AG08395 (cell line): ENCODE measurements at places on chromosomes 11 and 22.

DNA sequence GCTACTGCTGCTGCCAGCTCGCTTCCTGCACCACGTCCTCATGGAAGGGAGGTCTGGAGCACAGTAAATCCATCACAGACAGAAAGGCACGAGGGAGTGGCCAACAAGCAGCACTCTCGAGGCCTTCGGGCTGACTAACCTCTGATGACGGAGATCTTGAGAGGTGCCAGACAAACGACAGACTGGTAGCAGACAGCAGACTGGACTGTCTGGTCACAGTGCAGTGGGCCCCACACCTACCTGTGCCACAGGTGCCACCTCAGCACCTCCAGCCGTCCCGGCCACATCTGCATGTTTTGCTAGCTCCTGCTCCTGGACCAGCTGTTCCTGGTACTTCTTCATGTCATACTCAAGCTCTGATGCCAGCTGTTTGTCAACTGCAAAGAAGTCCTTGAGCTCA, 64.1 kb downstream of the NCAPD3 start:
- no peak for DNase-seq

DNA sequence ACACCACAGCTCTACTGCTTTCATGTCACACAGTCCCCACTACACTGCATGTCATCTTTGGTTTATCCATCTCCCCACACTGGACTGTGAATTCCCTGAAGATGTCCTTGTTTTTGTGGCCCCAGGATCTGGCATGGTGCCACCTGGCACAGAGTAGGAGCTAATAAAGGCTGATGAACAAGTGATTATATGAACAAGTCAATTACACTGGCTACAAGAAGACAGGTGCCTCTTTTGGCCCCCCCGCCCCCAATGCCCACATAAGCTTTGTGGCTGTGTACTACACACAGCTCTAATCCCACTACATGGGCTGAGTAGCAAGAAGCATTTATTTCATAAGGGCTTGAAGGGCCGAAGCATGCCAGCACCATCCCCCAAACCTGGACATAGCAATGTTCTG, 24.7 kb downstream of the PLEKHA7 start:
- DNase-seq: no peak

GRCh38 chr11:57413681-57414080, 13.2 kb downstream of the SLC43A3 start:
- no peak for DNase-seq

GRCh38 chr22:29661336-29661735, 57.9 kb downstream of the NF2 start:
- DNase-seq: peak; percentile 34

DNA sequence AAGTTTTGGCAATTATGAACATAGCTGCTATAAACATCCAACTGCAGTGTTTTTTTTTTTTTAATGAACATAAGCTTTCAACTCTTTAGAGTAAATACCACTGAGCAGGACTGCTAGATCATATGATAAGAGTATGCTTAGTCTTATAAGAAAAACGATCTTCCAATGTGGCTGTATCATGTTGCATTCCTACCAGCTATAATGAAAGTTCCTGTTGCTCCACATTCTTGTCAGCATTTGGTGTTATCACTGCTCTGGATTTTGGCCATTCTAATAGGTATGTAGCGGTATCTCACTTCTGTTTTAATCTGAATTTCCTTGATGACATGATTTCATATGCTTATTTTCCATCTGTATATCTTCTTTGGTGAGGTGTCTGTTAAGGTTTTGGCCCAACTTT, 50.4 kb downstream of the PDGFD start:
- DNase-seq: no peak

DNA sequence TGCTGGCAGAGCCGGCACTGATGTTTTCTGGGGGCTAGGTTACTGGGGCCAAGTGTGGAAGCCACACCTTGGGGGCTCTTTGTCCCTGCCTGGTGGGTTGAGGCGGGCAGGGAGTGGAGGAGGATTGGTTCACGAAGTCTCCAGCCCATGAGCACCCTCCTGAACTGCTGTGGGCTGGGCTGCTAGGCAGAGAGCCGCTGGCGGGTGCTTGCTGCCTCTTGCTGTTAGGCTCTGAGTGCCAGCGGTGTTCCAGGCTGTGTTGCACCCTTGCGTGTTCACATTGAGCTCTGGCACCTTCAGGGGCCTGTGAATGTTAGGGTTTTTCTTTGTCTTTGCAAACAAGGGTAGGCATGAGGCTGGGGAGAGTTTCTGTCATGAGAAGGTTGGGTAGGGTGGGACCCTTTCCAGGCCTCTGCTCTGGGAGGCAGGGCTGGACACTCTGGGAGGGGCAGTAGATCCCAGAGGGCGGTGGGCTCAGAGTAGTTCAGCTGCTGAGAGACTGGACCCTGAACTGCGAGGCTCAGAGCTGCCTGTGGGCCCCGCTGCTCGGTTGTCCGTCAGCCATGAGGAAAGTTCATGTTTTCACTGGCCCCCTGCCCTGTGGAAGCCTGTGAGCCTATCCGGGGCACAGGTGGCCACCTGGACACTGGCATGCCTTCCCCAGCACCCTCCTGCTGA, 24.0 kb upstream of the TMEM191C start:
- no peak for DNase-seq

DNA sequence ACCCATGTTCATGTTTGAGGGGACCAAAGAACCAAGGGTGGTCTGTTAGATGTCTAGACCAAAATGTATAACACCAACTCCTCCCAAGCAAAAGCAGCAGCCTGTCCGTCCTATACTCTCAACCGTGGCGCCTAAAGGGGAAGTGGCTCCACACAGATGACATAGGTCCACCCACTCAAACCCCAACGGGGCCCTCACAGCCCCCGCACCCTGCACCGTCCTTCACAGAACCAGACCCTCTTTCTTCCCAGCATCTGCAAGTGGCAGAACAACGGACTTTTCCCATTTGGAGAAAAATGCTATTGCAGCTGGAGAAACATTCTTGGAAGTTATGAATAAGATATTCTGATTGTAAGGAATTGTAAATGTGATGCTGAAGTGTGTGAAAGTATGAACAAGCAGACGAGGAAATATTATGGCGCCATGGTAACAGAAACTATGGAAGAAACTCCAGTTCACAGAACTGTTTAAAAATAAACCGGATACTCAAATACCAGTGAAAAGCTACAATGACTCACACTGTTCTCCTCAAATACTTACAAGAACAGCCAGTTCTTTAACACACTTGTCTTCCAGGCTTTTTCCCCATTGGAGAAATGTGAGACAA, 76.5 kb upstream of the ARFGAP3 start:
- peak; percentile 90 for DNase-seq

GRCh38 chr22:49637255-49637760, 190.4 kb downstream of the BRD1 start:
- DNase-seq: no peak

DNA sequence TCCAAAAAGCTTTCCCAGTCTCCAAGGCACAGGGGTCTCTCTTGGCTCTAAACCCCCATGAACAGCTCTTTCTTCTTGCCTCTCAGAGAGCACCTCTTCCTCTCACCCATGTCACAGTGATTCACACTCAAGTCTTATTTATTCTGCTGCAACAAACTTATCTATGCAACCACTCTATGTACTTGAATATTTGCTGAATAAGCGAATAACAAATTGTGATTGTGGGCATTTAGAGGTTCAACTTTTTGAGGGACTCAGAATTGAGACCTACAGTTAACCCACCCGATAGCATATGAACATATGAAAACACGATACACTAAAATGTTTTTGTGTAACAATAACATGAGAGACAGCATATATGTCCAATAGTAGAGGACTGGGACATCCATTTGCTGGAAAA, 137.1 kb upstream of the NARS2 start:
- no peak for DNase-seq

DNA sequence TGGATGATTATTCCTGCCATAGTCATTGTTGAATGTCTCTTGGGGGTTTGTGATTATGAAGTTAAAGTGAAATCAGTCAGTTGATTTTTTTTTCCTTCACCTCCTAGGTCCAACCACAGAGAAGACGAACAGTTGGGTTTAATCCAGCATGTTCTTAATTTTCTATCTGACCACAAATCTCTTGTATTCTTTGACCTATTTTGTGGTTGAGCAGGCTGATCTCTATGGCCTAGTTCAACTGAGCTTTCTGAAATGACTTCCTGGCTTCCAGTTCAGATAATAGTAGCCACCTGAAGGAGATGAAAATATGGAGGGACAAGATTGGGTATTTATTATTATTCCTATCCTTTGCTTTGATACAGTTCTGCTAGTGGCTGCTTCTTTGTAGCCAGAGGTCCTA, 5.2 kb upstream of the OR56A5 start:
- DNase-seq: no peak

DNA sequence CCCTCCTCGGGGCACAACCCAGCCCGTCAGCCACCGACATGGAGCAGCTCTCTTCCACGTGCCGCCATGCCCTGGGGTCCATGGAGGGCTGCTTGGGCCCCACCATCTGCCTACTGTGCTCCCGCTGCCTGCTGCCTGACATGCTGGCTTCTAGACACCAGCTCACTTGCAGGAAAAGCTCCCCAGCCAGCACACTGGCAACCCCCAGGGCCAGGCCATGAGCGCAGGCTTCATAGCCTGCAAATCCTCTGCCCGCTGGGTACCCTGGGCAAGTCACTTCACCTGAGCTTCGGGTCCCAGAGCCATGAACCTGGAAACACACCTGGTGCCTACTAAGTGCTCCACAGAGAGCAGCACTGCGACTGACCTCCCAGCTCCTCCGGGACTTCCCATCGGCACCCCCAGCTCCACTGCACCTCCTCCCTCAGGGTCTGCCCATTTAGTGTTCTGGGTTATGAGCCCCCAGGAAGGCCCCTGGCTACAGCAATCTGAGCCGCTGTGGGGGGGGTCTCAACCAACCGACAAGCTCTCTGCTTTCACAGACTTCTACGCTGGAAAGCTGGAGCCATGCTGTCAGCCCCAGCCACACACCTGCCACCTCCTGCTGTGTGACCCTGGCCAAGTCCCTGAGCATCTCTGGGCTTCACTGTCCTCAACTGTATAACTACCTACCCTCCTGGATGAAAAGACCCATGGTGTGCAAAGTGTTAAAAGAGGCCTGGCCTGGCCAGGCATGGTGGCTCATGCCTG, 139.2 kb downstream of the CRYBB2 start:
- DNase-seq: no peak

- DNase-seq: no peak
Measured at GRCh38 chr22:40660730-40661129, 18.6 kb upstream of the MCHR1 start.

GRCh38 chr11:122872046-122872445, 10.5 kb upstream of the JHY start:
- no peak for DNase-seq

GRCh38 chr11:45060707-45061106, 85.7 kb upstream of the PRDM11 start:
- DNase-seq: no peak

GRCh38 chr11:69422645-69423044, 58.8 kb upstream of the LINC01488 start:
- no peak for DNase-seq

GRCh38 chr22:22400099-22400498, 108.4 kb downstream of the ZNF280B start:
- DNase-seq: no peak

- DNase-seq: no peak
Measured at GRCh38 chr11:12118949-12119348, 8.6 kb downstream of the MICAL2 start.

DNA sequence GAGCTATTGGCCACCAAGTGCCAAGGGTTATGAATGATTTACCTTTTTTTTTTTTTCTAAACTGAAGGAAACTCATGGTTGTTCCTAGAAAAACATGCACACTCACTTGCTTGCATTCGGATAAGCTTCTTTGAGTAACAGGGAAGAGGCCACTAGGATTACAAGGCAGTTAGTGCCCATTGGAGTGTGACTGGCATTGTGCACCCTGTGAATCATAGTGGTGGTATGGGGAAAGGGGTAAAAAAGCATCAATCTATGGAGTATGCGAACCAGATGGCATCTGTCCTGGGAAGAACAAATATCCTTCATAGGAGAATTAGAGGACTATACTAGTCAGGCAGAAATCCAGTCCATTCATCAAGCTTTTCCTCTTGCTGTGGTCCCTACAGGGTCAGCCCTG, 24.2 kb downstream of the CD44 start:
- DNase-seq: no peak

DNA sequence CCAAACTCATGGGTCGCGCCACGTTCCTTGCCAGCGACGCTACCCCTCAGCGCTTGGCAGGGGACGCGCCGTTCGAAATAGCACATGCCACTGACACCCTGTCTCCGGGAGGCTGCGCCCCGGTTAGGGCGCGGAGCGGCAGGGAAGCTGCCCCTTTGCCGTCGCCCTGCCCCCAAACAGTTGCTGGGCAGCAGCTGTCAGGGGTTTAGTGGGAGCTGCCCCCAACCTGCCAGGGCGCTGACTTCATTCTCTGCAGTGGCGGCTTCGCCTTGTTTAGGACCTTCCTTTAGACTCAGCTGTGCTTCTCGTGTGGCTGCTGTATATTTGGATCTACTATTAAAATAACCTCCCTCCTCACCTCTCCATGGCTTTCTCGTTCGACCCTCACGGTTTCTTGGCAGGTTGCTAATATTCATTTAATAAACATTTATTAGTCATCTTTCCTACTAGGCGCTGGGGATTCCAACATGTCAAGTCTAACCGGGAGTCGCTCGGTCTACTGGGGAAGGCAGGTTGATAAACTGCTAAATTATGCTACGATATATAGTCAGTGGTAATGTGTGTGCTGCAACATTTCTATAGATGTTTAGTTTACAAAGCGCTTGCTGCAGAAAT, 782 bp downstream of the TMEM109 start:
- peak; percentile 40 for DNase-seq

DNA sequence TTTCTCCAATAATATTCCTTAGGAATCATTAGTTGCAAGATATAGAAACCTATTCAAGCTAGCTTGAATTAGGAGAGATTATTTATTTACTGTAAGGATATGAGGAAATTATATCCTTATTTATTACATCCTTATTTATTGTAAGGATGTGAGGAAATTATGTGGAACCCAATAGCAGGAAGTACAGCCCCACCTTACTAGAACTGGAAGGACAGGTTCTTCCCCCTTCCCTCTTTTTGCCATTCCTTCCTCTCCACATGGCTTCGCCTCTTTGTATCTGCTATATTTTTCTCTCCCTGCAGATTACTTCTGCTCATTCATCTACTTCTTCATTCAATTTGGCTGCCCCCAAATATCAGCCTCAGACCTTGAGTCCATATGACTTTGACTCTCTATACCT, 49.5 kb upstream of the B3GNT6 start:
- DNase-seq: no peak

DNA sequence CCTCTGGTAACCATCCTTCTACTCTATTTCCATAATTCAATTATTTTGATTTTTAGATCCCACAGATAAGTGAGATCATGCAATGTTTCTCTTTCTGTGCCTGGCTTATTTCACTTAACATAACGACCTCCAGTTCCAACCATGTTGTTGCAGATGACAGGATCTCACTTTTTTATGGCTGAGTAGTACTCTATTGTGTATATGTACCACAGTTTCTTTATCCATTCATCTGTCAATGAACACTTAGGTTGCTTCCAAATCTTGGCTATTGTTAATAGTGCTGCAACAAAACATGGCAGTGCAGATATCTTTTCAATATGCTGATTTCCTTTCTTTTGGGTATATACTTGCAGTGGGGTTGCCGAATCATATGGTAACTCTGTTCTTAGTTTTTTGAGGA, 286.4 kb upstream of the C11orf87 start:
- DNase-seq: no peak

GRCh38 chr11:75233754-75234172, 6.8 kb upstream of the TPBGL start:
- peak; percentile 55 for DNase-seq

GRCh38 chr11:111066846-111067245, 178.7 kb upstream of the POU2AF2 start:
- no peak for DNase-seq
